Activated CD4-positive, alpha-beta T cell treated with anti-CD3 and anti-CD28 coated beads for 48 hours (primary cell): ENCODE measurements at places on chromosomes 1 and 21.

GRCh38 chr21:36431252-36431651 lies 46.1 kb downstream of the CHAF1B start:
- no peak for DNase-seq

DNA sequence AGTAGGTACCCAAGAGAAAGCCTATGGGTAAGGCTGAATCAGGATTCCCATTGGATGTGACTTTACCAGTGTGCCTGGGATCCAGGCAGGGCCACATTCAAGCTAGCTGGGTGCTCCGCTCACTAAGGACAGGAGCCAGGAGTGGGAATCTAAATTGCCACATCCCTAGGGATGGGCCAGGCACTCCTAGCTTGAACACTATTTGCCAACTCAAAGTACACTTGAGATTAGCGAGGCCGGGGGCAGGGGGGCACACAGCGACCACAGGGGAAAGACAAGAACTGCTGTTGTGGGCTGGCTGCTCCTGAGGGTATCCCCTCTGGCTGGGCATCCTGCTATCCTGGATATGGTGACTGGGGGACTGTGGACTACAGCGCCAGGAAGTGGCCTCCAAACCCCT lies 4.3 kb downstream of the SLC45A3 start:
- DNase-seq: no peak

DNA sequence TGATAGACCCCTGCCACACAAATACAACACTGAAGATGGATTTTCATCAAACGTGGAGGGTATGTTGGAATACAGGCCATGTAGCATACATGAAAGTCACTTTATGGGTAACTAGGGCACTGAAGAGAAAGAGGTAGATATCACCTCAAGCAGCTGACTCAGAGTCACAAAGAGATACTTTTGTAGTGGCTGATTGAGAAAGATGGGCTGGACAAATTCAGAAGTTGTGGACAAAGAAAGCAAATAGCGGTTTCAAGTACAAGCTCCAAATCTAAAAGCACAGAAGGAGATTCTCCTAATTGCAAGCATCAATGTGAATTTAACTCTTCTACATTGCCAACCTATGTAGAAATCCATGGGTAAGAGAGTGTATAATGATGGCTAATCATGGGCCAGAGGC lies 35.0 kb upstream of the RGS18 start:
- DNase-seq: no peak

GRCh38 chr1:172928412-172928811 lies 122.3 kb downstream of the TNFSF18 start:
- DNase-seq: no peak

- DNase-seq: peak; percentile 67
Observed at GRCh38 chr1:203172184-203173010, 3.2 kb downstream of the MYBPH start.

- no peak for DNase-seq
Observed at GRCh38 chr1:13661539-13661938, 38.4 kb upstream of the PRDM2 start.

DNA sequence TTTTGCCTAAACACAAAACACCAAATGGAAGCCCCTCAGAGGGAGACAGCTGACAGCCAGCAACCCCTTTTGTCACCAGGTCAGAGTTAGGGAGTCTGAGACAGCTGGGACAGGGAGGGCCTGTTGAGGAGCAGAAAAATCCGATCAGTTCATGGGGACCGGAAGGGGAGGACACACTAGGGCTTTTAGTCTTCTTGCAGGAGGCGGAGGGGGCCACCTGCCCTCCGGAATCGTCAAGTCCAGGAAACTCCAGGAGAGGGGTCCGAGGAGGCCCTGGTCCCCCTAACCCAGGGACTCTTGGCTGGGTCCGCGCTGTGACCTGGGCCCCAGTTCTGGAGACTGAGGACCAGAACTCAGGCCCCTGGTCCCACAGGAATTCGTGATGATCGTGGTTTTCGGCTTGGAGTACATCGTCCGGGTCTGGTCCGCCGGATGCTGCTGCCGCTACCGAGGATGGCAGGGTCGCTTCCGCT lies 34.2 kb downstream of the KCNQ4 start:
- DNase-seq: no peak

- peak; percentile 52 for DNase-seq
Observed at GRCh38 chr1:157505481-157506272, 46.6 kb downstream of the FCRL5 start.

- DNase-seq: no peak
Observed at GRCh38 chr1:49048188-49048587, 271.5 kb upstream of the BEND5 start.

DNA sequence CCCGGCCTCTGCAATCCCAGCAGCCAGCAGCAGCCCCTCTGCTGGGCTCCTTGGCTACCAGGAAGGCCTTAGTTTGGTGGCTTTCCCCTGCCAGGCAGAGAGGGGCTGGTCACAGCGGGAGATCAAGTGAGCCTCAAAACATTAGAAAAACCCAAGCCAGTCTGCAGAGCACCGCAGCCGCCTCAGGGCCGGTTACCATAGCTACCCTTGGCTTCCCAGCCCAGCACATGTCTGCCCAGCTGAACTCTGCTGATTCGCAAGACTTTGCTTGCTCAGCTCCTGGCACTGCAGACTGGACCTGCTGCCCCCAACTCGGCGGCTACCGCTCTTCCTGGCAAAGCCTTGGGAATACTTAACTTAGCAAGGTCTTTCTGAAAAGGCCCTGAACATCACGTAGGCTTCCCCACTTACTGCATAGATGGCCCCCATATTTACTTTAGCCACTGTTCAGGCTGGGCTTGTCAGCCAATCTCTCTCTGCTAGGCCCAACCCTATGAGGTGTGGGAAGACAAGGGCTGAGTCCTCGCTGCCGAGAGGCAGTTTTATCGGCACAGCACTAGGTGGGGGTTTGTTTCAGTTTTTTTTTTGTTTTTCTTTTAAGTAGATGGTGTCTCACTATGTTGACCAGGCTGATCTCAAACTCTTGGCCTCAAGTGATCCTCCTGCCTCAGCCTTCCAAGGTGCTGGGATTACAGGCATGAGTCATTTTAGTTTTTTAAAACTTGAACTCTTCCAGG lies 28.6 kb upstream of the PLEKHG5 start:
- DNase-seq: no peak

DNA sequence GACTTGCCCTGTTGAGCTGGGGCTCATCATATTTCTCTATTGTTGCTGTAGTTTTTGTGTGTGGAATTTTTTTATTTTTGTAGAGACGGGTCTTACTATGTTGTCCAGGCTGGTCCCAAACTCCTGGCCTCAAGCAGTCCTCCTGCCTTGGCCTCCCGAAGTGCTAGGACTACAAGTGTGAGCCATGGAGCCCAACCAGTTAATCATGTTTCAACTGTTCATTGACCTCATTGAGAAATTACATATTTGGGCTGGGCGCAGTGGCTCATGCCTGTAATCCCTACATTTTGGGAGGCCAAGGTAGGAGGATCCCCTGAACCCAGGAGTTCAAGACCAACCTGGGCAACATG lies 9.2 kb upstream of the PKNOX1 start:
- DNase-seq: no peak

- DNase-seq: no peak
Observed at GRCh38 chr1:55800503-55800902, 585.3 kb upstream of the USP24 start.

- DNase-seq: no peak
Observed at GRCh38 chr1:2125350-2126211, 69.0 kb downstream of the FAAP20 start.

- peak; percentile 77 for DNase-seq
Observed at GRCh38 chr1:156848461-156849150, 10.3 kb downstream of the INSRR start.

DNA sequence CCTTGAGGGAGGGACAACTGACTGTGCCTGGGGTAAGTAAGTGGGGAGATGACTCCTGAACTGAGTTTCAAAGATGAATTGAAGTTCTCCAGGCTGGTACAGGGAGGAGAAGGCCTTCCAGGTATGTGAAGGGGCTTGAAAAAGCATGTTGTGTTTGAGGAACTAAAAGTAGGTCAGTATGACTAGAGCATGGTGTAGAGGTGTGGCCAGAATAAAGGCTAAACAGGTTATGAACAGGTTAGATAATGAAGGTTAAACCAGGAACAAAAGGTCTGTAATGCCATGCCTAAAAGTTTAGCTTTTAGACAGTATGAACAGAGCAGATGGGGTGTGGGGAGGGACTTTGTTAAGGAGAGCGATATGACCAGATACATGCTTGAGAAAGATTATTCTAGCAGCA lies 7.3 kb upstream of the CLSPN start:
- DNase-seq: no peak

- DNase-seq: no peak
Observed at GRCh38 chr1:232477728-232478127, 152.2 kb downstream of the SIPA1L2 start.

GRCh38 chr1:64535938-64536835 lies 66.3 kb downstream of the CACHD1 start:
- DNase-seq: no peak

GRCh38 chr1:101257500-101258325 lies 20.9 kb downstream of the S1PR1 start:
- DNase-seq: no peak

DNA sequence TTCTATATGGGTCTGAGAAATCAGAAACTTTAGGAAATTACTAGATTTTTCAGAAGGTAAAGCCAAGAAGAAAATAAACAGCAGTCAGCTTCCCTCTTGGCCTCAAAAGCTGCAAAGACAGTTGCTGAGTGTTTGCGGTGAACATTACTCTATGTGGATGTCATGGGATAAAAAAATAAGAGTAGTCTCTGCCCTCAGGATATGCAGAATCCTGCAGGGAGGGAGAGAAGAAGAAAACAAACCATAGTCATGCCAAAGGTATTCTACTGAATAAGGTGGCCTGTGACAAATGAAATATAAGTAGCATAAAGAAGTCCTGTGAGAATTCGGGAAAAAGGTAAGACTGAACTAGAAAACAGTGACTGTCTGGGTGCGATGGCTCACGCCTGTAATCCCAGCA lies 19.0 kb downstream of the YARS1 start:
- no peak for DNase-seq

GRCh38 chr1:167983797-167984420 lies 47.0 kb upstream of the MPC2 start:
- no peak for DNase-seq

GRCh38 chr1:12745992-12746323 lies at the start of gene CFAP107:
TSS of gene CFAP107 (plus strand) at chr1:12746200. CDS start at chr1:12746431, 231 bp downstream.
- DNase-seq: no peak

DNA sequence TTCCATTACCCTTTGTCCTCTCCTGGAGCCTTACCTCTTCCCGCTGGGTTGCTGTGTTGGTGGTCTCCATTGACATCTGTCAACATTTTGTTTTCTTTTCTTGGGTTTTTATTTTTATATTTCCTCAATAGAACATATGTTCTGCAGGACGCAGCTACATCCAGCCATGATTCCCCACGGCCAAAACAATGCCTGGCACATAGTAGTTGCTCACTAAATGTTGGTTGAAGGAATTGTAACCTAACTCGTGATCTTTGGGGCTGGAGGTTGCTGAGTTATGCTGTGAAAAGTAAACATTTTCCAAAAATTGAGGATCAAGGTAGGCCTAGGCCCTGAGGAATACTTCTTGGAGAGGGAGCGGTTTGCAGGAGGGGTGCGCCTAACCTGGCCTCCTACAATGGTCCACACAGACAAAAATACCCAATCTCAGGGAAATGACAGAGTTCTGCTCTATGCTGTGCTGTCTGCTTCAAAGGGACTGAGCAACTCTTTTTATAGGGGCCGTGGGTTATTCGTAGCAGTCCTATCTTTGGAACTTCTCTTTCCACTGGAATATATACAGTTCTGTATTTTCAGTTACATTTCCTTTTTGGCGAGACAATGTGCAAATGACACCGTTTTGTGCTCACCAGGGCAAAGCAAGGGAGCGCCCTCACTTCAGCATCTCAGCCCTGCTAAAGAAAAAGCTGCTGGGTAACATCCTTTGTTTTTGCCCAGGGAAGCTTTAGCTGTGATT lies 1.4 kb downstream of the PDPN start:
- DNase-seq: no peak

DNA sequence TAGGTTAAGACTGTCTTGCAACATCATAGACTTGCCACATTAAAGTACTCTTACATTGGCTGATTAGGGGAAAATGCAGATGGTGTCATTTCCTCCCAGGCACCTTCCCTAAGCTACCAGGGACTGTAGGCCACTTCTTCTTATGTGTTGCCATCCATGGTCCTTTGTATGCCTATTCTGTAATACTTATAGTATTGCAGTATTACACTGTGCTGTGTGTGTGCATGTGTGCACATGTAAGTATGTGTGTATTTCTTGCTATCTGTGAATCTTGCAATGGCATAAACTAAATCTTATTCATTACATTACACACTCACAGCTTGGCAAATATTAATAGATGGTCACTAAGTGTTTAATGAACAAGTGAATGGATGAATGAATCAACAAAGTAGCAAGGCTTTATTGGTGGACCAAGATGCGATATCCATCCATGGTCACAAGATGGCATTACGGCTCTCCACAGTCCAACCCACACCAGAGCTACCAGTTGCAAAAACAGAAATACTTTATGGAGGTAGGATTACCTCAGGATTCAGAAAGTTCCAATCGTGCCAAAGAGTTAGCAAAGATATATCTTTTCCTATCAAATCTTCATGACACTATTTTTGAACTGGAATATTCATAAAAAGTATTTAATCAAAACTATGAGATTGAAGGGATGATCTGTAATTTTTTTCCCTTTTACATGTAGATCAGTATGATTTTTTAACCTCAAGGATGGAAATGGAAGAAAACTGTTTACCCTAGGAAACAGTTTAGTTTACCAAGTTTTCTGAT lies 160.2 kb downstream of the DENND1B start:
- DNase-seq: peak; percentile 26

DNA sequence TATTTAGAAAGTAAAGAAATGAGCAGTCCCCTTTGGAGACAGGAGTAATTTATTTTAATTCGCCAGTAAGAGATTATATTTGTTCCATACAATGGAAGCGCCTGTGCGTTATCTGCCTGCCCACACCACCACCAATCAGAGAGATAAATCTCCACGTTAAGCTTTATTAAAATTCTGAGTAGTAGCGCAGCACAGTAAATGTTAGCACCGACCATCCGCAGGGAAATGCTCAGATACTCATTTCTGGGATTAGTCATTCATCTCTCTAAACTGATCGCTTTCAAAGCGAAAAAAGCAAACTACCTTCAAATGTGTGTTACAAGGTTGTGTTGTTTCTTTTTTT lies 1.2 kb downstream of the ETS2 start:
- DNase-seq: peak; percentile 31

GRCh38 chr1:224542783-224543440 lies 73.2 kb upstream of the CNIH3 start:
- DNase-seq: peak; percentile 34

DNA sequence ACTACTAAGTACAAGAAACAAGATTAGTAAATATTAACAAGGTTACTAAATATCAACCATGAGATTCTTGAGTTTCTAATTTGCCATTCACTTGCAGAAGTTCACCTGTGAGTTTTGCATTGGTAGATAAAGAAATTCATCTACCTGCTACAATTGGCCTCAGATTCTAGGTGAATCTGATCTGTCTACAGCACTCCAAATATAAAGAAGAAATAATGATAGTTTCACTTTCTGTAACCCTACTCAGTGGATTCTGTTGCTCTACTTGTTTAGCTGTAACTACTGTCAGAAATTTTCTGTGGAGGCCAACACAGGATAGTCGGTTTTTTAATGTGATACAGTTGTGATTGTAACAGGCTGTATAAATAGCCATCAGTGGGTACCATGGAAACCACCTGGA lies 118.6 kb downstream of the NR5A2 start:
- DNase-seq: no peak
